ENCODE measurements at places on chromosomes 11 and 22. TPM values are rescaled to one million over a fixed set of nuclear protein-coding genes. Genes with fewer than 3 reads are reported as not detected.

MRGPRF gene
- total RNA-seq, result 11.5 TPM

MAJIN gene
- not detected for total RNA-seq

GRAMD1B gene
- total RNA-seq, result 9.9 TPM

DNA sequence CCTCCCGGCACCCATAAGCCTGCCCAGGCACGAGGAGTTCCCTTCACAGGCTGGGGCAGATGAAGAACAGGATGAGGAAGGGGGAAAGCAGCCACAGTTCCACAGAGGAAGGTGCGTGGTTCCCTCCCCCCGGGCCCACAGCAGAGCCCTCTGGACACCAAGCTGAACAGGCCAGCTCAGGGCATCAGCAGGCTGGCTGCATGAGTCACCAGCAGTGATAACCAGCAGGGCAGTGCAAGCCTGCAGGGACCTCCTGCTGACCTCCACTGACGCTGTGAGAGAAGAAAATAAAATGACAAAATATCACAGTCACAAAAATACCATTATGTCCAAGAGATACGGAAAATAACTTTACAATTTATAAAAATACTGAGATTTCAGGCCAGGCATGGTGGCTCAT lies 11.5 kb downstream of the RTL6 start:
- DNase-seq, result no peak

DNA sequence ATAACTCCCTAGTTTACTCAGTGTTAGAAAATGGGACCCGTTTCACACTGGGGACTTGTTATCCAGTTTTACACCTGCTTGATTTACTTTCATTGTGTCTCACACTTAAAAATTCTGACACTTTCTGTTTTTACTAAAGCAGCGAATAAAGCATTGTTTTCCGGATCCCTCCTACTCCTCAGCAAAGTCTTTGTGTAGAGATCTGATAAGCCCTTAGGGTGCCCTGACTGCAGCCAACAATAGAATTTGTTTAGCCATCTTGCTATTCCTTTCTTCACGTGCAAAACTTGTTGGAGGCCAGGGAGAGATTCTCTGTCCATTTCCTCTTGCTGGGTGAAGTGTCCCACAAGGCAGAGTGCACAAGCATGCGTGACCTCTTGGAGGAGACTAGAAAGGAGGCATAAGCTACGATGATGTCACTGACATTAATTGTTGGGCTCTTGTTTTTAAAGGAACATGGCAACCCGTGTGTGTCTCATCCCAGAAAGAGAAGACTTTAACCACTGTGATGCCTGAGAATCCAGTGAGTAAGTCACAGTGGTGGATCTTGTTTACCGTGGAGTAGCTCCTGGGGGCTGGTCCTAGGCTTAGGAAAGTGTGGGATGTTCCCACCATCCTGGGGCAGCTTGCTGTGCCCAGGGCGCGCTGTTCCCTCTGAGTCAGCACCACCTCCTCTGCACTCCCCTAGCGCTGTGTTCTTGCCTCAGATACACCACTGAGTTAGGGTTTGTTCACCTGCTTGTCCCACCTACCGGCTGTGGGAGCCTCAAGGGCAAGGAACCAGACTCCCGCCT lies 27.7 kb downstream of the MICAL2 start:
- DNase-seq, result no peak

DNA sequence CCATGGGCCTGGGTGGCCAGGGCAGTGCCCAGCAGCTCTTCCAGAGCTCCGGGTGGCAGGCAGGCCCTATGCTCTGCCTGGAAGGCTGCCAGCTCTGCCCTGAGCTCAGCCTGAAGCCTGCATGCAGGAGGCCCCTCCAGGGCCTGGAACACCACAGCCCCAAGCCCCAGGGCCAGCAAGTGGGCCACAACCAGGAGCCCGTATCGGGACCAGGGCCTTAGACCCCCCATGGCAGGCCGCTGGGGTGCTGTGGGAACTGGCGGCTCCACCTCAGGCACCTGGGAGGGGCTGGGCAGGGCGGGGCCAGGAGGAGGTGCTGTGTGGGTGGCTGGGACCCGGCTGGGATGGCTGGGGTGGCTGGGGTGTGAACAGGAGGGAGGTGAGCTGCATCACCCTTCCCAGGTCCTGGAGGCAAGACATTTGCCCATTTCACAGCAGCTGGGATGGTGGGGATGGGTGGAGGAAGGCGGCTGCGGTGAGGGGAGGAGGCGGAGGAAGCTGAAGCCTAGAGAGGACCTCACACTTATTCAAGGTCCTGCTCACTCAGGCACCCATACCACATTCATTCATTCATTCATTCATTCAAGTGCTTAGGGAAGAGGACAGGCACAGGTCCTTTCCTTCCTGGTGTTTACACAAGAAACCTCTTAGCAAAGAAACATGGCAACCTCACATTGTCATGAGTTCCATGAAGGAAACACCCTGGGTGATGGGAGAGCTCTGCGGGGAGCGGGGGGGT lies at the start of gene KCNK7:
Gene KCNK7 (minus strand): TSS at position 258 of the 739 bp plus-strand sequence. CDS start 28 bp downstream, at position 230.
- no peak for DNase-seq

DNA sequence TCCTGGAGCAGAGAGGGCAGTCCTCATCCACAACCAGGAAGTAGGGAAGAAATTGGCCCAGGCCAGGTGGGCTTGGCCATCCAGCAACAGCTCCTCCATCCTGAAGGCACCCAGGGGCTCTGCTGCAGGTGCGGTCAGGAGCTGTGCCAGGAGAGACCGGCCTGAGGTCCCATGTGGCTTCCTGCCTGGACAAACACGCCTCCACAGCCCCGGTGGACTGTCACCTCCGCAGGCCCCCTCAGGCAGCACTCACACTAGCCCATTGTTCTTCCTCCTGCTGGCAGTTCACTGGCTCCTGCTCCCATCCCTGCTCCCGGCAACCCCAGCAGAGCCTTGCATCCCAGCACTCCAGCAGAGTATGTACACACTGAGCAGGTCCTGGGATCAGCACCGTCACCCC lies 16.0 kb upstream of the POU2AF1 start:
- no peak for DNase-seq

GRCh38 chr11:12196308-12196707 lies 85.9 kb downstream of the MICAL2 start:
- DNase-seq, result no peak
